ENCODE measurements at places on chromosomes 6 and 20.
A peak's percentile ranks its signal among the peaks of the same experiment; 100 is the strongest.

DNA sequence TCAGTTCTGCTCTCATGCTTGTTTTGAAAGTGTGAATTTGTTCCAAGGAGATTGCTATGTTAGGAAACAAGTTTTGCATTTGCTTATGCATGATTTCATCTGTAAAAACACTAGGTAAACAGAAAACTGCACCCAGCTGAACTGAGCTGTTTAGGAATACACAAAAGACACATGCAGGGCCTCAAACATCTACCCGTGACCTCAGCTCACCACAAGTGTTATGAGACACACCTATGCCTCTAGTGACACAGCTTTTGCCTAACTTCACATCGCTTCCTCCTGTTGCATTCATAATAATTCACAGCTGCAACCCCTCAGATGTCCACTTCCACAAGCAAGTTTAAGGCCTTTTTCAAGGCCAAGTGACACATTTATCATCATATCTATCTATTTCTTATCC lies 98.0 kb upstream of the SLC24A3 start:
- DNase-seq = no peak

DNA sequence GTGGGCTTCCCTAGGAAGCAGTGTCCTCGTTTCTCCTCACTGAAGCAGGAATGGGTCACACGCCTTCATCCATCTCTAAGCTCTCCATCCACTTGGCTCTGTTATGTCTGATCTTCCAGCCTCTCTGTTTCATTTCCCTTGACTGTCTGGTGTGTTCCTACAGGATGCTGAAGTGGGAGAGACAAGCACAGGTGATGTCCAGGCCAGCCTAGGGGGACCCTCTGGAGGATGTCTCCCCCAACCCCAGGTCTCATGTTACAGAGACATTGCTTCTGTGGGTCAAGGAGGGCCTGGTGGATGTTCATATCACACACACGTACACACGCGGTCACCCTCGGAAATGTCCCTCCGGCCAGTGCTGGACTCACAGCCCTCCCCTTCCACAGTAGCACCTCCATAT lies 229.9 kb downstream of the CDC5L start:
- DNase-seq = no peak

DNA sequence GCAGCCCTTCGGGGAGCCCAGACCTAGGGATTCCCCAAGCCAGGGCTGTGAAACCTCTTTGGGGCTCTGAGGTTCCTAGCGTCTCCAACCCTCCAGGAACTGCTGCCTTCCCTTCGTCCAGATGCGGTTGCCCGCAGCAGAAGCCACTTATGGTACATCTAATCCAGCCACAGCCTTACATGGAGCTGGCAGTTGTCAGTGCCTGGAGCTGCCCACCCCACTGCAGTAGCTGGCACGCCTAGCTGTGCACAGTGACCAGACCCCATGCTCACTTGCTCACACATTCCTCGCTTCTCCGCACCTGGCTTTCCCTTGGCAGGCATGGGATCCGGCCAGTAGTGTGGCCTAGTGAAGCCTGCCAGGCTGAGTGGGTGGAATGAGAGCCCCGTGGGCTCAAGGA lies 547.6 kb downstream of the TBC1D32 start:
- no peak for DNase-seq

DNA sequence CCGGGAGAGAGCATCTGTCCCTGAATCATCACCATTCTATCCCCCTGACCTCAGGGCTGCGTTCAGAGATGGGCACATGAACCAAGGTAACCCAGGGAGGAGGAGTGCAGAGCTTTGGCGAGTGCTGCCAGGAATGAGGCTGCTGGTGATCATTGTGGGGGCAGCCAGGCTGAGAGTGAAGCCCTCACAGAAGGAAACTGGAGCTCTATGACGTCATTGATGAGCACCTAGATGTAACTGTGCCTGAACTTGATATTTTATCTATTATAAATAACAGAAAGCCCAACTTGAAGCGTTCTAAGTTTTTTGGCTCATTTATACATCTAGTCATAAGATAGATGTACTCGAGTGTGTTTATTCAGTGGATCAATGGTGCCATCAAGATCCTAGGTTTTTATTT lies 17.3 kb upstream of the TSHZ2 start:
- no peak for DNase-seq

- peak; percentile 32 for DNase-seq
Observed at GRCh38 chr6:84779380-84779779, 15.0 kb upstream of the TBX18 start.

GRCh38 chr6:162721404-162721687 lies 6.2 kb downstream of the PRKN start:
- DNase-seq = no peak

DNA sequence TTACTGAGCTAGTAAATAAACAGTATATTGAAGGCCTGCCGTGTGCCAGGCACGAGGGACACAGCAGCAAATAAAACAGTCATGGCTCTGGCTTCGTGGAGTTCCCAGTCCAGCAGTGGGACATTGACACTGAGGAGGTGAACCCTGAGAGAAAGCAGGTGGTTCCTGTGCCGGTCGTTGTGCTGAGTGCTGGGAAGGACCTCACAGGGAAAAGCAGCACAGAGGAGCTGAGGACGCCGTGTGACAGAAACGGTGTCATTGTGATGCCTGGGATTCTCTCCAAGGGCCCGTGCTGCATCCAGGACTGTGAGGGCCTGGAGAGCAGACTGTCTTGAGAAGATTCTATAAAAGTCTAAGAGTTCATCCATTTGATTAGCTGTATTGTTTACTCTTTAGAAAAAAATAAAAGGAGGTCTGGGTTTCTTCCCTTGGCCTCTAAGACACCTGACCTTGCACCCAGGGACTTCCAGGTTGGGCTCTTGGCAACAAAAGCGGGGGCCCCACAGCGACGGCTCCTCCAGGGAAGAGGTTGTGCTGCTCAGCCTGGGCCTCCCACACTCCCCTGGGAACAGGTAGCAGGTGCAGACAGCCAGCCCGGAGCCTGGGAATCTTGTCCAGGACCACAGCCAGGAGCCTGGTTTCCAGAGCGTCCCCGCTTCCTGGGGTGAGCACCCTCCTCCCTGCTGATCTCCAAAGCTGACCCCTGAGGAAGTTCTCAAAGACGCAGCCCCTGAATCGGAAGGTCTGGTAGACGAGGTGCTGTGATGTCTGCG lies 251.2 kb upstream of the PMEPA1 start:
- no peak for DNase-seq

- DNase-seq = no peak
Observed at GRCh38 chr6:42367353-42368011, 84.2 kb downstream of the TRERF1 start.
